ENCODE measurements at places on chromosomes 11 and 22. TPM values are rescaled to one million over a fixed set of nuclear protein-coding genes. Genes with fewer than 3 reads are reported as not detected.

Gene XPNPEP3
- 21.4 TPM for total RNA-seq

Gene ELMOD1
- not detected for total RNA-seq

Gene ANKRD49
- total RNA-seq = 14.4 TPM

Gene POU2AF1
- total RNA-seq = not detected

Gene SOX6
- total RNA-seq = 8.3 TPM

Gene HPS5
- total RNA-seq = 21.3 TPM

Gene SOX10
- 0.99 TPM for total RNA-seq

Gene PAMR1
- 285 TPM for total RNA-seq

Gene KDM4E
- not detected for total RNA-seq

Gene SNX19
- 33.4 TPM for total RNA-seq

Gene FAM227A
- 32.7 TPM for total RNA-seq

Gene OR8G5
- not detected for total RNA-seq

Gene OR52A1
- total RNA-seq = not detected

Gene LRRC32
- 1.1 TPM for total RNA-seq

Gene DEFB131B
- total RNA-seq = not detected

Gene INSC
- total RNA-seq = 0.87 TPM

Gene GRK3
- total RNA-seq = 21.4 TPM

Gene PITPNB
- 32.5 TPM for total RNA-seq

Gene NPAS4
- 0.65 TPM for total RNA-seq

Gene MRGPRX3
- total RNA-seq = not detected

Gene PDGFD
- total RNA-seq = 2.9 TPM

Gene HBE1
- total RNA-seq = not detected

Gene GAL3ST1
- total RNA-seq = 10.1 TPM

Gene EEF1G
- total RNA-seq = 2,358 TPM

Gene CFAP68
- 28.6 TPM for total RNA-seq

Gene IFITM10
- not detected for total RNA-seq

Gene MMP1
- not detected for total RNA-seq

Gene LDHAL6A
- not detected for total RNA-seq

Gene TRIM6
- total RNA-seq = 7.1 TPM

Measured in neural progenitor cell (in vitro differentiated cells).